ENCODE measurements at places on chromosomes 4 and X. TPM values are rescaled to one million over a fixed set of nuclear protein-coding genes. Genes with fewer than 3 reads are reported as not detected.

The CTAG2 gene
- total RNA-seq: not detected

The VSIG1 gene
- total RNA-seq: not detected

The CLCN4 gene
- total RNA-seq: 0.26 TPM

The XAGE1A gene
- not detected for total RNA-seq

The BCAP31 gene
- total RNA-seq: 158 TPM

The ASB12 gene
- total RNA-seq: 0.38 TPM

The PLAC8 gene
- 1,034 TPM for total RNA-seq

The ITGB1BP2 gene
- total RNA-seq: 1.6 TPM

The CDS1 gene
- 39.2 TPM for total RNA-seq

The SORBS2 gene
- 416 TPM for total RNA-seq

The CSN1S1 gene
- total RNA-seq: not detected

The LRAT gene
- 0.14 TPM for total RNA-seq

The TMEM164 gene
- total RNA-seq: 103 TPM

The LONRF3 gene
- 16.2 TPM for total RNA-seq

The LANCL3 gene
- 4.3 TPM for total RNA-seq

The UGT2B15 gene
- total RNA-seq: 61.8 TPM

The ARSJ gene
- 10.4 TPM for total RNA-seq
